Activated CD4-positive, alpha-beta T cell treated with anti-CD3 and anti-CD28 coated beads, Interleukin-2, amount 10 ng/mL, durations not matched to agents 7 days and 5 days (primary cell): ENCODE measurements at places on chromosomes 16 and 17.
A peak's percentile ranks its signal among the peaks of the same experiment; 100 is the strongest.

DNA sequence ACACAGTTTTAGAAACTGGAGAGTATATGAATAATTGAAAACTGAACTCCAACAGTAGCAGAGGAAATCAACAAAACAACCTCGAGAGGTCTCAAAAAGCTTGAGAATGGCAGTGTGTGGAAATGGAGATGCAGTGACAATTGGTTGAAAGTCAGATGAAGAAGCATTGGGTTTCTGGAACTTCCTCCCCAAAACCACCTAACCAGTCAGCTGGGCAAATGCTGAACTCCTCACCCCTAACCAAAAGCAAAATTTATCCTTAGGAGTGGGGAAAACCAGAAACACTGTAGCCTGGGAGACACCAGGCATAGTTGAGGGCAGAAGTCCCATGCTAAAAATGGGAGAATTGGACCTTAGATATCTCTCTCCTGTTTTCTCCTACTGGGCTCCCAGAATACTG lies 109.9 kb downstream of the TANC2 start:
- no peak for DNase-seq

GRCh38 chr16:54687043-54687899 lies 243.4 kb upstream of the IRX5 start:
- no peak for DNase-seq

GRCh38 chr17:41451154-41451728 lies 10.5 kb upstream of the KRT38 start:
- DNase-seq: no peak

- no peak for DNase-seq
Observed at GRCh38 chr16:76818606-76819181, 372.3 kb upstream of the MON1B start.

- DNase-seq: no peak
Observed at GRCh38 chr17:50238601-50239280, 35.5 kb upstream of the TMEM92 start.

- DNase-seq: no peak
Observed at GRCh38 chr17:31680126-31680525, 178.9 kb downstream of the COPRS start.

DNA sequence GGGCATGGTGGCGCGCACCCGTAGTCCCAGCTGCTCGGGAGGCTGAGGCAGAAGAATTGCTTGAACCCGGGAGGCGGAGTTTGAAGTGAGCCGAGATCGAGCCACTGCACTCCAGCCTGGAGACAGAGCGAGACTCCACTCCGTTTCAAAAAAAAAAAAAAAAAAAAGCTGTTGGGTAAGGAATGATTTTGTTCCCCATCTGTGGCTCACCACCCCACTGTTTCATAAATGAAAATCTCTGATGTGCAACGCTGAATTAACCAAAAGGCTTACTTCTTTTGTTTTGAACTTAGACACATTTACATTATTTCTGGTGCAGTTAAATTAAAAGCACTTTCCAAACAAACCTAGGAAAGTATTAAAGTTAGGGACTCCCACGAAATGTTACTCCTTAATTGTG lies 1.2 kb upstream of the METTL9 start:
- DNase-seq: no peak

DNA sequence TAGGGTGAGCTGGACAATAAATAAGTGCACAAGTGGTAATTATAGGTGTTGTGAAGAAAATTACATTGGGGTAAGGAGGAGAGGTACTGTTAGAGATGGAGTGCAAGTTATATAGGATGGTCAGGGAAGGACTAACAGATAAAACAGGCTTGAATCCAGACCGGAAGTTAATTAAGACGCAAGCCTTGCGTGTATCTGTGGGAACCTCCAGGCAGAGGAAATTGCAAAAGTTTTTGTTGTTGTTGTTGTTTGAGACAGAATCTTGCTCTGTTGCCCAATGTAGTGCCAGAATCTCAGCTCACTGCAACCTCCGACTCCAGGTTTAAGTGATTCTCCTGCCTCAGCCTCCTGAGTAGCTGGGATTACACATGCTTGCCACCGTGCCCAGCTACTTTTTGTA lies 2.4 kb upstream of the ZNF18 start:
- DNase-seq: no peak

GRCh38 chr17:9226130-9226793 lies 205.0 kb downstream of the NTN1 start:
- DNase-seq: no peak

DNA sequence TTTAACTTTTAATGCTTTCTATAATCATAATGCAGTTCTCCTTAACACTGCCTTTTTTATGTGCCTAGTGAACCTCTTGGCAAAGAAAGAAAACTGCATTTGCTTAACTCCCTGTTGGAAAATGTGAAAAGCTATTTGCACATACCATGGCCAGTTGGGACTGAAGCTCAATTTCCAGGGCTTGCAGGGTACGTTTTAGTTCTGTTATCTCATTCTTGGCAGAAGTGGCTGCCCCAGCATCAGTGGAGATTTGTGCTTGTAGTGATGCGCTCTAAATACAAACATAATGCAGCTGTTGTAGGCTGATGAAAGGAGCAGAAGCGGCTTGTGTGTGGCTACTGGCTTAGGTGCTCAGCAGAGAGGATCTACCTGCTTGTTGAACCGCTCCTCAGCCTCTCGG lies 3.7 kb downstream of the KRT24 start:
- no peak for DNase-seq

DNA sequence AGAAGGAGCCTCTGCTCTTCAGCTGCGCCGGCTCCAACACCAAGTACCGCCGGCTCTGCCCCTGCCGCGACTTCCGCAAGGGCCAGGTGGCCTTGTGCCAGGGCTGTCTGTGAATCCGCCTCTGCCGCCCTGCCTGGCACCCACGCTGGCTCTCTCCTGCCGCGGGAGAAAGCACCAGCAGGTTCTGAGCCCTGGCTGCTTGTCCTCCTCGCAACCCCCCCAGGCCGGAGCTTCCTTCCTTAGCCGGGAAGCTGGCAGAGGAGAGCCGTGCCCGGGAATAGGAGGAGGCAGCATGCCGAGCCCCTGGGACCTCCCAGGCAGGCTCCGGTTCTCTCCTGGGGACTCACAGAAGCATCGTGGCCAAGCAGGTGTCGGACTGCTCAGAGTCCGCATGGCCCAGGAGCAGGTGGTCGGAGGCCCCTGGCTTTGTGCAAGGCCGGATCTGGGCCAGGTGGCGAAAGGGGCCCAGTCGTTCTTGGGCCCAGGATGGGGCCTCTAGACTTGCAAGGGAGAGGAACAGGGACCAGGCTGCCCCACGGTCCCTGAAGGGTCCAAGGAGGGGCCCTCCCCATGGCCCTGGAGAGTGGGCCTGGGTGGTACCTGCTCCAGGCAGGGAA lies 80.6 kb downstream of the MGAT5B start:
- no peak for DNase-seq

- DNase-seq: peak; percentile 25
Observed at GRCh38 chr17:75830164-75831031, 13.8 kb downstream of the UNC13D start.

DNA sequence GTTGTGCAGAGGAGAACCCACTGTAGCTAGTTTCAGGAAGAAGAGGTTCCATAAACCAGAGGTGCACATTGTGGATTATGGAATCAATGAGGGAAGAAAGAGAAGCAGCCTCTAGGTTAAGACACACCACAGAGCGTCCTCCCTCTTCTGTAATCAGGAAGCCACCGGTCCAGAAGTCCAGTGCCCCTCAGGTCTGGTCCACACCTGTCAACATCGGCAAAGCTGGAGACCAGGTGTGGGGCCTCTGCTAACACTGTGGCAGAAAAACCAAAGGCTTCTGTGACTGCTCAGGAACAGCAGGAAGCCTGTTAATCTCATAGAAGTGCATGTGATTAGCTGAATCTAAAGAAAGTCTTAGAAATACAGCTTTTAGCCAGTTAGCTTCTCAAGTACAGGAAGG lies 23.3 kb downstream of the LIMD2 start:
- no peak for DNase-seq

- peak; percentile 10 for DNase-seq
Observed at GRCh38 chr16:67613808-67614207, 31.1 kb upstream of the CARMIL2 start.

DNA sequence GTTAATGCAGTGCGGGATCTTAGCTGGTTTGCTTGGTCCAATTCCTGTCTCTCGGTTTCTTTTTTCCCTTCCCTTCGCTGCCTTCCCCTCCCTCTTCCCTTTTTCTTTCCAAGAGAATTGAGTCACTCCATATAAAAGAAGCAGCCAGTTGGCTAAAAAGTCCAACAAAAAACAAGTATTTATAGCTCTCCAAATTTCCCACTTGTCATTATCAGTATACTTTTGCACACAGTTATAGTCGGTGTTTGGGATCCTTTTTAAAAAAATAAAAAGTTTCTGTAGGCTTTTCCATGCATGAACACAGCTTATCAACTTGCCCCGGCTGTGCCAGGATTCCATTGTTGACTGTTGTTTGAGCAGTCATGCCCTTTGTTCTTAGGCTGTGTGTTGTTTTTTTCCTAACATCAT lies 24.9 kb downstream of the HMOX2 start:
- DNase-seq: no peak

DNA sequence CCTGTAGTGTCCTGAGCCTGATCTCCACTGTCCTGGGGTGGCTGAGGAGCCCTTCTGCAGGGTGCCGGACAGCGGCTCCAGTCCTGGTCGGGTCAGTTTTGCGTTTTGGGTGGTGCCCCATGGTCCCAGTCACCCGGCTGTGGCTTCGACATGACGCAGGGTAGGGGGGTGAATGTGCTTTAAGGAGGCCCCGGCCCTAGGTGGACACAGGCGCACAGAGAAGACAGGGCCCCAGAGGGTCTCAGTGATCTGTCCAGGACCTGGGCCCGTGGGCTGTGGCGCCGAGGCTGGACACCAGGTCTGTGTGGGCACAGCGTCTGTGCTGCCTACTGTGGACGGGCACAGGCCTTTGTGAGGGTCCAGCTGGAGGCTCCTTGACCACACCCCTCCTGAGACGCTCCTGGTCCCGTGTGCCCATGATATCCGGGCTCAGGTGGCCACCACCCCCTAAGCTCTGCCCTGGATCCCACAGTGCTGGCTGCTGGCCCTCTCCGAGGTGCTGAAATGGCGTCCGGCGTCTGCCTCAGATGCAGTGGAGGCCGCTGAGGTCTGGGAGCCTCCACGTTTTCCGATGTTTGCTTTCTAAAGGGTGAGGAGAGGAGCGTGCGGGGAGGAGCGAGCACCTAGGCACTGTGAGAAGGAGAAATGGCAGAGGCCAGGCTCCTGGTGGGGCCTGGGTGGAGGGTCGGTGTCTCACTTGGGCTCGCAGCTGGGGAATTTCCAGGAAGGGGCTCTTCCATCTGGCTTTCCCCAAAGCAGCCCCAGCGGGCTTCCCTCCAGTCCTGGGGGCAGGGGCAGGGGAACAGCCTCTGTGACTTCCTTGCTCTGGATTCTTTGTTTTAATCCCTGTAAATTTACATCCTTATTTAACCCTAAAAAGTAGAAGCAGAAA lies 56.1 kb upstream of the ACSF3 start:
- peak; percentile 62 for DNase-seq

DNA sequence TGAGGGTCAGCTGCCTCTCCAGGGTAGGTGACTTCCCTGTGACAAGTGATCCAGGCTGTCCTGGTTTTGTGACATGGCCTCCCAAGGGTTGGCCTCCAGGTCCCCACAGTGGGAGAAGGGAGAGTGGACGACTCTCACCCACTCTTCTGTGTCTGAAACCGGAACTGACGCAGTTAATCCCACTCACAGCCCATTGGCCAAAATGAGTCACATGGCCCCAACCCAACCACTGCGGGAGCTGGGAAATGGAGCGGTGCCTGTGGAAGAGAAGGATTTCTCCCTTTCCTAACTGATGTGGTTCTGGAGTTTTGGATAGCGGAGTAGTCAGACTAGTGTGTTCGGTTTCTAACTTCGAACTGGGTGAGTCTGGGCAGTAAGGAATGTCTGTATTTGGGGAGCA lies 79.4 kb downstream of the ABCC6 start:
- DNase-seq: no peak

DNA sequence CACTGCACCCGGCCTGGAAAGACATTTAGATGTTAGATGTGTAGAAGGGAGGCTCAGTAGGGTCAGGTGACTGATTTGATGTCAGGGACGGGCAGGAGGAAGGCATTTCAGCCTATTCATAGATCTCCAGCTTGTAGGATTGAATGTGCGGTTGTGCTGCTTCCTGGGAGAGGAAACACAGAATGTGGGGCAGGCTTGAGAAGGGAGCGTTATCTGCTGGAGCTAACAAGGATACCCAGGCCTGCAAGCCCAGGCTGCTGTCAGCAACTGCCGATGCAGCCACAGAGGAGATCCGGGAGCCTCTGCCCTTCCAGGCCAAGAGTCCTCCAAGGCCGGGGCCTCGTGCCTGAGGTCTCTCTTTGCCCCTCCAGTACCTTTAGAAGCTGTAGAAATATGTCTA lies 205.6 kb downstream of the SPECC1 start:
- DNase-seq: no peak

- no peak for DNase-seq
Observed at GRCh38 chr16:22885951-22886350, 72.0 kb downstream of the HS3ST2 start.

DNA sequence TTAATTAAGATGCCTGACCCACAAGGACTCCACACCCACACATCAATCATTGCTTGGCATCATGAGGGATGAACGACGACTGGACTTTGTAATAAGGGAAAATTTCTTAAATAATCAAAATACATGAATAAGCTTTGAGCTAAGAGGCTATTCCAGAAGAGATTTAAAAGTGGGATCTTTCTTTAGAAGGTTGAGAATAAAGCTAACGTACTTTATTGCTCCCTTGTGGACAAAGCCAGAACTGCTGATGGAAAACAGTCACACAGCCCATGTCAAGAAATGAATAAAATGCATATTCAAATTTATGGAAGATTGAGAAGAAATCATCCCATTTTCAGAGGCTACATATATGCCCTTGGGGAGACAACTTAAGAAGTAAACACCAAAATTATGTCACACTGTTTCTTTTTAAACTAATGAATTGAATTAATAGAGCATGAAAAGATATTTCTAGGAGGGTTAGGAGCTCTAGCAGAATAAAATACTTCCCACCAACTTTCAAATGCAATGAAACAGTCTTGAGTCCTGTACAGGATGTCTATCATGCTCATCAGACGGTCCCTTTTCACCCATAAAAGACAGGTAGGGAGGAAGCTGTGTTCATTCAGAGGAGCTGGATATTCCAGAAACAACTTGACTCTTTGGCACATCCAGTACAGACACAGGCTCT lies 60.2 kb upstream of the PHOSPHO1 start:
- DNase-seq: peak; percentile 19

- no peak for DNase-seq
Observed at GRCh38 chr17:50064253-50065001, 8.5 kb downstream of the ITGA3 start.

- DNase-seq: no peak
Observed at GRCh38 chr16:84999857-85000480, 11.4 kb downstream of the ZDHHC7 start.
